ENCODE measurements at places on chromosomes 5 and 9. TPM values are rescaled to one million over a fixed set of nuclear protein-coding genes. Genes with fewer than 3 reads are reported as not detected.

The PCDHGA12 gene
- 14.4 TPM for total RNA-seq

The ZNF366 gene
- total RNA-seq: 0.96 TPM

- no peak for DNase-seq
Measured at GRCh38 chr5:132561601-132562000, 4.8 kb downstream of the RAD50 start.

GRCh38 chr9:118230329-118230728 is 526.1 kb downstream of the TLR4 start:
- peak; percentile 6 for DNase-seq

The G3BP1 gene
- 143 TPM for total RNA-seq

The TYRP1 gene
- total RNA-seq: 8.4 TPM

DNA sequence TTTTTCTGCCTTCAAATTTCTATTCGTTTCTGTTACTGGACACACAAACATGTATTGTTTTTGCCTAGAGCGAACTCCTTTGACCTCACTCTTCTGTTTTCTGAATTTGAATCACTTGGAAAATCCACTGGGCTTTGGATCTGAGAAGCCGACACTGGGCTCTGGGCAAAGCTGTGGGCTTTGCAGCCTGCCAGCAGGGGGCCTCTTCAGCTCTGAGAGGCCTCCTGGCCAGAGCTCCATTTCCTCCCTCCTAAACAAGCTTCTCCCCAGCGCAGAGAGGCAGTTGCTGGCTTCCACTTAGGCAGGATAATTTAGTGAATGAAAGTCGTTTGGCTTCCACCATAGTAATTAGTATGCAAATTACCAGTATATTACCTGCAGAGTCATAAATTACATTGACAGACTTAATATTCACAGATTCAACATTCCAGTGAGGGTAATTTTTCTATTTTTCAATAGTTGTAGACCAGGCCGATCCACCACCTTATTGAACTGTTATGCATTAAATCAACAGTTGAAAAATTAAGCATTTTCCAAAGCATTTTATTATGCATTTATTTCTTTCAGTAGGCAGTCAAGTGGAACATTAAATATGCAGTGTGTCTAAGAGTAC is 104.0 kb upstream of the ZNF366 start:
- peak; percentile 89 for DNase-seq

The TPPP gene
- 1.9 TPM for total RNA-seq

- no peak for DNase-seq
Measured at GRCh38 chr5:64295101-64295500, 129.5 kb downstream of the RNF180 start.

DNA sequence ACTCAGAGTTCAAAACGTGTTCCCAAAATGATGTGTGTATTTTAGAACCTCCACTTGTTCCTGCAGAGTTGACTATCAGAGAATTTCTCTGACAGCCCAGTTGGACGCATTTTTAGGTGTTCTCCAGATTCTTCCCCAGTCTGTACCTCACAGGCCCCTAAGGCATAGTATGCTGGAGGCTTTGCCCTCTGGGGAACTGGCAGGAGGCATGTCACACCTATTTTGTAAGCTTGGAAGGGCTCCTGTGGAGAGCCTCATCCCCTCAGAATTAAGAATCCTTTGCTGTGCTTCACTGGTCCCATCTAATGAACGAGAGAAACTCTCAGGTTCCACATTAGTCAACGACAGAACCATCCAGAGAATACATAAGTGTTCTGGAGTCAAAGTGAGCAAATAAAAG is 144.1 kb upstream of the SLC30A5 start:
- no peak for DNase-seq

The IL13 gene
- total RNA-seq: not detected

DNA sequence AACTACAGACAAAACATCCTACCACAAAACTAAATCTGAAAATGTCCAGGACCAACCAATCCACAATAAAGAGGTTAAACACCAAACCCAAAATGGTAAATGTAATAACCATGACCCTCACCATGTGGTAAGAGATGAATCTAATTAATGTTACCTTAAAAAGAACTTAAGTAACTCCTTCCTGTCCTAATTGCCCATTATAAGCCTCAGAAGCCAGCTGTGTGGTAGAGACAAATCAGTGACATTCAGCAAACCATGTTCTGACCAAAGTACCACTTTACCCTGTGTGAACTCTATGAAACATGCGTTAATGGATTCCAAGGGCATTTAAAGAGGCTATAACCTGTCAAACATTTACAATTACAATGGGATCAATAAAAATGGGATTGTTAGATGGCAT is 25.0 kb downstream of the LPAR1 start:
- no peak for DNase-seq

The PCDHA10 gene
- total RNA-seq: 2.6 TPM

DNA sequence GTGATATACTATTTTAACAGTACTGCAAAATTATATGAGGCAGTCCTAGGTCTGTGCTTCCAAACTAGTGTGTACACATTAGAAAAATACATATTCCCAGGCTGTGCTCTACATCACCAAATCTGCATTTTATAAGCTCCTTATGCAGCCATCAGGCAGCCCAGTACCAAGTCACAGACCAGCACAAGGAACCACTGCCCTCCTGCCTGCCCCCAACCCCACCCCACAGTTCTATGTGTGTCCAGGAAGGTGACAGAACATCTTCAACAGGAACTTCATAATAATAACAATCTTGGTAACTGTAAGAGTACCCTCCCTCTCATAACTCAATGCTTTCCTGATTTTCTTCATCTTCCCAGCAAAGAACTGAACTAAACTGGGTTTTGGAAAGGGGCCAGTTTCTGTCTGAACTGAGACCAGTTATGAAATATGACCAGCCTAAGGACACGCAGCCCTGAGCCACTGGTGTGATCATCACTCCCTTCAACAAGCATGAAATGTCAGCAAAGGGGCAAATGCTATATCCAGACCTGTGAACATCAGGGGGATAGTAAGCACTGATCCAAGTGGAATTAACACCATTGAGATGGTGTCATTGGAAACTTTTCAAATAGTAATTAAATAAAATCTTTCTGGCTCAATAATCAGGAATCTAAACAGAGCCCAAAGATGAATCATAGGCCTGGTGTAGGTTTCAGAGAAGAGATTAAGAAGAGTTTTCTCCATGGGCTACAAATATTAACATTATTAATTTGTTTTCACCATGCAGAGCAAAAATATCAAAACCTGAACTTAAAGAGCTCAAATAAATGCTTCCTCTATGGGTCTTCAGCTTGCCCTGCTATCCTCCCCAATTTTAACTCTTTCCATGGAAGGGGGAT is 82.1 kb downstream of the DPYSL3 start:
- DNase-seq: no peak

DNA sequence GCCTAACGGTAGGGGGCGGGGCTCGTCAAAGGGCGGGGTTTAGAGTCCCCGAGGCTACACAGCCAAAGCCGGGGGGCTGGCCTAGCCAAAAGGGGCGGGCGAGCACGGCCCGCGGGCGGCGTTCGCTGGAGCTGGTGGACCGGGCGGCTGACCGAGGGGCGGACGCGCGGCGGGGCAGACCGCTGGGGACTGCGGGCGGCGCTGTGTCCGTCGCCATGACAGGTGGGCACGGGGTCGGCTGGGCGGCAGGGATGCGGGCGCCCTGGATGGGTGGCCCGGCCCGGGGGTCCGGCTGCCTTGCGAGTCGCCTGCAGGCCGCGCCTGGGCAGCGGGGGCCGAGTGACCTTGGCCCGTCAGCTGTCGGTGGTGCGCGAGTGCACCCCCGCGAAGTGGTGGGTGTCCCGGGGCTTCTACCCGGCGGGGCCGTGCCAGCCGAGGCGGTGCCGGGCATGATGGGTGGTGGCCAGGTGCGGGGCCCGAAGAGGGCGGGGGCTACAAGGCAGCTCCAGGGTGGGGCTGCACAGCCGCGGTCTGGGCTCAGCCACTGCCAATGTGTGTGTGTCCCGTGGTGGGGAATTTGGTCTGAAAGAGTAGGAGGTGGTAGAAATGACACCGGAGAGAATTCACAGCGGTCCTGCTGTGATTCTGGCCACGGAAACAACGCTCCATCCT is at the start of gene CARD19:
Gene CARD19 (plus strand): TSS at position 87 of the 672 bp plus-strand sequence. CDS start 129 bp downstream, at position 216.
- DNase-seq: peak; percentile 42

GRCh38 chr9:120642129-120642770 is 62.3 kb upstream of the CDK5RAP2 start:
- no peak for DNase-seq

The SPATA6L gene
- total RNA-seq: 4.3 TPM

The LCN9 gene
- total RNA-seq: not detected

The APBA1 gene
- total RNA-seq: 20.9 TPM

The PCDHGA3 gene
- 2.2 TPM for total RNA-seq

GRCh38 chr5:149804478-149805450 is 74.7 kb downstream of the PPARGC1B start:
- no peak for DNase-seq

- DNase-seq: no peak
Measured at GRCh38 chr5:176577312-176578176, 28.4 kb downstream of the CDHR2 start.

DNA sequence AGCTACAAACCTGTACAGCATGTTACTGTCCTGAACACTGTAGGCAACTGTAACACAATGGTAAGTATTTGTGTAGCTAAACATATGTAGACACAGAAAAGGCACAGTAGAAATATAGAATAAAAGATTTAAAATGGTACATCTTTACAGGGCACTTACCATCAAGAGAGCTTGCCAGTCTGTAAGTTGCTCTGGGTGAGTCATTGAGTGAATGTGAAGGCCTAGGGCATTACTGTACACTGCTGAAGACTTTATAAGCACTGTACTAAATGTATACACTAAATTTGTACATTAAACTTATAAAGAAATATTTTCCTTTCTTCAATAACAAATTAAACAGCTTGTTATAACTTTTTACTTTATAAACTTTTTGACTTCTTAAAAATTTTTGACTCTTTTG is 20.5 kb downstream of the ADRB2 start:
- DNase-seq: no peak

The NRG2 gene
- total RNA-seq: not detected

DNA sequence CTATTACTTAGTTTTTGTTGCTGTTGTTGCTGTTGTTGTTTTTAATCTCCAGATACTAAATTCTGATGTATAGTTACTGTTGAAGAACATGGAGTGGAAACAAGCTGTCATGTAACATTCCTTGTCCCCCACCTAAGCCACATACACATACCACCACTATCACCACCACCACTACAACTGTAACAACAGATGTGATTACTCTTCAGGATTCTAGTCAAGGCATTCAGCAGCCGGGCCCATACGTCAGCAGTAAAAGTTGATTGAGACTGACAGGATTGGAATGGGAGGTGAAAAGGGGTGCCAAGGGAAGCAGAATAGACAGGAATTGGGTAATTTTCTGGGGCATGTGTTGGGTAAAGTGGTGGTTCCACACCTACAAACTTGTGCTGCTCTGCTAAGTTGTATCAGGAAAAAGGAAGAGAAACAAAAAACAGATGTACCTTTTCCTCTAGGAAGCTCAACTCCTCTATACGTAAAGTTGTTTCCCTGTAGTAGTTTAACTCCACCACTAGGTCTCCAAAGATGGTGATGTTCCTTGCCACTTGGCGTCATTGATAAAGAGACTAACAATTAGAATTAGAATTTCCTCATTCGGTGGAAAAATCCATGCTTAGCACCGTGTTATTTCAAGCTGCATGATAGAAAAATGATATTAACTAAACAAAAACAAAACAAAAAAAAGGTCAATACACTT is 138.6 kb downstream of the ARRDC3 start:
- DNase-seq: no peak

- DNase-seq: no peak
Measured at GRCh38 chr5:39167141-39167971, 52.0 kb downstream of the FYB1 start.

The STXBP1 gene
- 14.4 TPM for total RNA-seq

DNA sequence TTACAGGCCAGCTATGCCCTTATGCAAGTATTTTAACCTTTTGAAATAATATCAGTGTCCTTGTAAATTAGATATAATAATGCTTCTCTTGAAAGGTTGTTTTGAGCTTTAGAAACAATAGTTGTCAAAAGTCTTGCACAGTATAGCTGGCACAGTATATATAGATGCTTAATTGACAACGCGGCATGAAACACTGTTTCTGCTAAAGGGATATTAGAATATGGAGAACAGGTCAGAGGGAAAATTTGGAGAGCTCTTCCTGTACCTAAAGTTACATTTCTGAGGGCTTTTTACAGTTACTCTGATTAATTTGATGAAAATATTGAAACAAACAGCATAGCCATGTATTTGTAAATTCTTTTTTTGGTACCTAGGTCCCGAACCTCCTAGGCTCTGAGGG is 4.5 kb downstream of the NUDT2 start:
- no peak for DNase-seq

DNA sequence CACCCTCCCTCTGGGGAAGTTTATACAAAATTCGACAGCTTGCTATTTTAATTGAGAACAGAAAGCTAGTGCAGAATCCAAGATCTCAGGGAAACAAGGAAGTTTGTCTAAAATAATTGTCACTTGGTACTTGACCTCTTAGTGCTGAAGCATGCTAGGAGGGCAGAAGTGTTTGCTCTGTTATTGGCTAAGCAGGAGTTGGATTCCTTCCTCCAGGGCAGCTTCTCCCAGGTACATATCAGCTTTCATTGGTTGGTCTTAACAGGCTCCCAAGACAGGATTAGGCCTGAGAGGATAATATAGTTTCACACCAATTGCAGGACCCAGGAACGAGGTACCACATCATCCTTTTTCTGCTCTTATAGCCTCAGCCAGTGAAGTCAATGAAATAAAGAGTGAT is 432.8 kb downstream of the IRX1 start:
- DNase-seq: no peak

- no peak for DNase-seq
Measured at GRCh38 chr5:135843571-135844337, 9.3 kb downstream of the SLC25A48 start.

DNA sequence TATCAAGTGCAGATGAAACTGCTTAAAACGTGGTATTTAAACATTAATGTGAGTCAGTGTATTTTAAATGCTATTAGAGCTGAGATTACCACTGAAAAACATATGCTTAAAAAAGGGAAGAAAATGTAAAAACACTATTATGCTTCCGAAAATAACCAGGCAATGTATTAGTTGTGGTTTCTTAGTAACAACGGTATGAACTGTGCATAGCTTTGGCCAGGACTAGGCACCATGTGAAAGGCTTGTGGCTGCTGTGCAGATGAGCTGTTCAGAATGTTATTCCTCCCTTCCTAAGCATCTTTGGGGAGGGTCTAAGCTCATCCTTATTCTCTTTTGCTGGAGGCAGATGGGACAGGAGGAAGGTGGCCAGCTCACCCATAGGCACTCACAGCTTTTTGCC is 84.9 kb downstream of the NTRK2 start:
- DNase-seq: peak; percentile 48

GRCh38 chr9:20084125-20084524 is 295.3 kb upstream of the SLC24A2 start:
- no peak for DNase-seq

The NRARP gene
- 1.9 TPM for total RNA-seq

- peak; percentile 46 for DNase-seq
Measured at GRCh38 chr5:170782438-170782837, 1.1 kb upstream of the GABRP start.

The CDKN2B-AS1 gene
- 19.5 TPM for total RNA-seq

DNA sequence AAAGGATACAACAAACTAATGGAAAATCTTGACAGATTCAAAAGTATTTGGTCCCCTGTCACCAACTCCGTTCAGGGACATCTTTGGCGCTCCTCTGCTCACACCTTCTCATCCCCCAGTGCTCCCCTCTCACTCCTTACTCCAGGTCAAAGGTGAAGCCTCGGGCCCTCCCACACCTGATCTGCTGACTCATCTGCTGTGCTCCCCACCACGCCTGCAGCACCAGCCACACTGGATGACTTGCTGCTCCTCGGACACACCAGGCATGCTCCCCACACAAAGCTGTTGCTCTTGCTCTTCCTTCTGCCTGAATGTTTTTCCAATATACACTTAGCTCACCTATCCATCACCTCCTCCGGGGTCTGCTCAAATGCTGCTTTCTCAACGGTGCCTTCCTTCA is 123.4 kb downstream of the ESM1 start:
- no peak for DNase-seq

The TMEM215 gene
- 3.1 TPM for total RNA-seq

The PAEP gene
- total RNA-seq: not detected
